ENCODE measurements at places on chromosomes 1 and 21.

DNA sequence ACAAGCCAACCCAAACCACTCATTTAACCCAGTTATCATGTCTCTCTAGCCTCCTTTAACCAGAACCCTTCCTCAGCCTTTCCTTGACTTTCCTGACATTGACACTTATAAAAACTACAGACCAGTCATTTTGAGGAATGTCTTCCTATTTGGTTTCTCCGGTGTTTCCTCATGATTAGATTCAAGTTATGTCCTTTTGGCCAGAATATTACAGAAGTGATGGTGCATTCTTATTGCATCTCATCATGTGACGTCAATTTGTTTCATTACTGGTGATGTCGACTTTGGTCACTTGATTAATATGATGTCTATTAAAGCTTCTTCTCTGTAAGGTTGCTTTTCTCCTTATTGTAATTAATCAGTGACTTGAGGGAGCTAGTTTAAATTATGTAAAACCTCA is 6.1 kb upstream of the RCSD1 start:
- DNase-seq = no peak

DNA sequence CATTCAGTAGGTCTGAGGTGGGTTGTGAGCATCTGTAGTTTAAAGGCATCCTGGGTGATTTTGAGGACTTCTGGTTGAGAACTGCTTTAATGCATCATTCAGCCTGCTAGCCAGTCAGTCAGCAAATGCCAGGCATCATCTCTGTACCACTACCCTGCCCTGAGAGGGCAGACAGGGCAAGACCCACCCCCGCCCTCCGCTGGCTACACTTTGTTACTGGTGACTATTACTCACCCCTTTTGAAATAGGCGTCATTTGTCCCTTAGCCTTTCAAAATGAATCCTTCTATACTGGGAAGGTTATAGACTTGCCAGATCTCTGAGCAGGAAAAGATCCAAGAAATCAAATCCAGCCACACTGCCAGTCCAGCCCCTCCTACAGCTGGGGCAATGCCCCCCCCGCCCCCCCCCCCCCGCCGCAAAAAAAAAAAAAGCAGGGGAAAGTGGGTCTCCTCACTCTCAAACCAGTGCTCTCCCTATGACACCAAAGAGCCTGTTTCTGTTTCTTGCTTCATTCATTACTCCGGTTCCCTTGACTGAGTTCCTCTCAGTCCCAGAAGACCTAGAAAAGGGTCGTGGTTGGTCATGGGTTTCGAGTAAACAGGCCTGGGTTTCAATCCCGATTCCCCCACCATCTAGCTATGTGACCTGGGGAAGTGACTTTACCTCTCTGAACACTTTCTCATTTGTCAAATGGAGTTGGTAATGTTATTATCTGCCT is 4.4 kb downstream of the SELENON start:
- no peak for DNase-seq

DNA sequence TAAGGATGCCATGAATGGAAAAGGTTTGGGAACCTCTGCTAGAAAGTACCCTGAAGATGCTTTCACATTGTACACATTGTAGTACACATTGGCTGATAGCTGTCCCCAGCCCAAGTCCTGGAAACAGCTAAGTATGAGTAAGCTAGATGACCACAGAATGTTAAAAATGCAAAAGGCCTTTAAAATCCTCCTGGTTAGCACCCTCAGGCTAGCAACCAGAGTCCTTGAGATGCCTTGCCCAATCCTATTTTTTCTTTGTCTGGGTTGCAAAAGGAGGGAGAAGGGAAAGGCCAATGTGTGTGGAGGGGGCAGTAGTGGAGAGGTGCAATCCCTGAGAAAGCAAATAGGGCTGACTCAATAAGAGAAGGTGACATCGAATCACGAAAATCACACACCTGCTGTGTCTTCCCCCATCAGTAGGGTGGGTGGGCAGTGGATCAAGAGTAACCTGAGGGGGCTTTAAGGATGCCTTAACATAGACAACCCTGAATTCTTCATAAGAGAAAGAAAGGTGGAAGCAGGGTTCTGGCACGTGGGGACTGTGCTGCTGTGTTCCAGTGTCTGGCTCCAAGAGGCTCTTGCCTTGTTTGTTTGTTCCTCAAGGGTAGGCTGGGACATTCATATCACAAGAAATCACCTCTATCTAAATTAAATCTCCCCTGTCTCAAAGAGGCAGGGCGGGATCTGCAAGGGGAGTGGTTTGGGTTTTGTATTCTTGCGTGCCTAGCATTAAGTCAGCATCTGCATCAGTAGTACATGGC is 266.2 kb upstream of the PLXNA2 start:
- DNase-seq = no peak

DNA sequence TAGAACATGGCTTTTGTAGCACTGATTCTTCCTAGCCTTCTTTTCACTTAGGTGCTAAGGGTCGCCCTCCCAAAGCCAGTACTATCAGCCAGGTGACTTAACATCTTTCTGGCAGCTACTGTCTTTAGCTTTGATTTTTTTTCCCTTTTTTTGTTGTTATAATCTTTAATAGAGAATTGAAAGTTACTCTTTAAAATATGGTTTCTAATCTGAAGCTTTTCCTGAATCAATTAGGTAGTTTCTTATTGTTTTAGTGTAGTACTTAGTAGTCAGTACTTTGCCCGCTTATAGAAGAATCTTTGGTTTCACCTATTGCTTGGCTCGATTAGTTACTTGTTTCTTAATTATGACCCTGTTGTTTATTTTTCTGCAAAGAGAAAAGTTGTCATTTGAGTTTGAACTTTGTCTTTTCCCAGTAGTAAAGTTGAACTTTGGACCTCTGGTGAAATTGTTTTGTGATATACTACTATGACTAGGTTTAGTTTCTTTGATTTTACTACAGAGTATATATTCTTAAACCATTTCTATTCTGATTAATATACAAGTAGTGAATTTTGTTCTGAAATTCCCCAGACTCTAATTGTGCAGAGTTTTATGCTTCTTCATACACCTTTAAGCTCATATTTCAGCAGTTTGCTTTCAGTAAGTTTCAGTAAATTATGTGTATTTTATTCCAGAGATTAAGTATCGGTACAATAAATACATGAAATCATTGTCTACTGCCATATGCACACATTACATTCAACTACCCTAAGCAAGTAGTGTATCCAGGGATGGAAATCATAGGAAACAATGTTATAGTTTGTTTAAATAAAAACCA is 3.9 kb downstream of the MAGI3 start:
- no peak for DNase-seq

GRCh38 chr1:68751723-68752122 is 254.8 kb upstream of the DEPDC1 start:
- no peak for DNase-seq

- no peak for DNase-seq
These were observed 6.9 kb upstream of the PTGFR start for GRCh38 chr1:78483903-78484302.

DNA sequence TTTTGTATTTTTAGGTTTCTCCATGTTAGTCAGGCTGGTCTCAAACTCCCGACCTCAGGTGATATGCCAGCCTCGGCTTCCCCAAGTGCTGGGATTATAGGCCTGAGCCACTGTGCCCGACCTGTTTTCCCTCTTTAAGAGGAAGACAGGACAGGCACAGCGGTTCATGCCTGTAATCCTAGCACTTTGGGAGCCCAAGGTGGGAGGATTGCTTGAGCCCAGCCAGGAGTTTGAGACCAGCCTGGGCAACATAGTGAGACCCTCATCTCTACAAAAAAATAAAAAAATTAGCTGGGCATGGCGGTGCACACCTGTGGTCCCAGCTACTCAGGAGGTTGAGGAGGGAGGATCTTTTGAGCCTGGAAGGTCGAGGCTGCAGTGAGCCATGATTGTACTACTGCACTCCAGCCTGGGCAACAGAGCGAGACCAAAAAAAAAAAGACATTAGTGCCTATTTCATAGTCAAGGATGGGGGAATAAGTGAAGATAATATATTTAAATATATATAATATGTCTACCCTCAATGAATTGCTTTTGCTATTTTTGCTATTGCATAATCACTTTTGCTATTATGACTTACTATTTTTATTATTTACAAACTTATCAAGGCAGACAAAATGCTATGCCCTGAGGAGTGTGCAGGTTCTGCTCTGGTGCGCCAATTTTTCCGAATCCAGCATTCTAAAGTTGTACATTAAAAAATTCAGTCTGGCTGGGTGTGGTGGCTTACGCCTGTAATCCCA is 17.7 kb downstream of the MARCKSL1 start:
- DNase-seq = no peak

GRCh38 chr1:59697150-59697800 is 117.5 kb upstream of the HOOK1 start:
- DNase-seq = no peak

- DNase-seq = peak; percentile 4
These were observed at the start of gene AGBL4 for GRCh38 chr1:50023292-50024159. Gene AGBL4, minus strand, starts transcription at chr1:50023954.

DNA sequence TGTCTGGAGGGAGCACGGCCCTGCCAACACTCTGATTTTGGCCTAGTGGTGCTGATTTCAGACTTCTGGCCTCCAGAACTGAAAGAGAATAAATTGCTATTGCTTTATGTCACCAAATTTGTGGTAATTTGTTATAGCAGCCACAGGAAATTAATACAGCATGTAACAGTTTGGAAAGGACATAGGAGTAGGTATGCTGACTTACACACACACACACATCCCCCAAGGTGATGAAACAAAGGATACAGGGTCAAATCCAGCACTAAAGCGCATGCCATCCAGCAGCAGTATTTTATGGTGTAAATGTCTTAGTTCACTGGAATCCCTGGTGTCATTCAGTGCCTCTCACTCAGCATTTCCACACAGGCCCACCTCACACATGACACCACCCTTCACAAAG is 72.2 kb upstream of the MAN1A2 start:
- no peak for DNase-seq

DNA sequence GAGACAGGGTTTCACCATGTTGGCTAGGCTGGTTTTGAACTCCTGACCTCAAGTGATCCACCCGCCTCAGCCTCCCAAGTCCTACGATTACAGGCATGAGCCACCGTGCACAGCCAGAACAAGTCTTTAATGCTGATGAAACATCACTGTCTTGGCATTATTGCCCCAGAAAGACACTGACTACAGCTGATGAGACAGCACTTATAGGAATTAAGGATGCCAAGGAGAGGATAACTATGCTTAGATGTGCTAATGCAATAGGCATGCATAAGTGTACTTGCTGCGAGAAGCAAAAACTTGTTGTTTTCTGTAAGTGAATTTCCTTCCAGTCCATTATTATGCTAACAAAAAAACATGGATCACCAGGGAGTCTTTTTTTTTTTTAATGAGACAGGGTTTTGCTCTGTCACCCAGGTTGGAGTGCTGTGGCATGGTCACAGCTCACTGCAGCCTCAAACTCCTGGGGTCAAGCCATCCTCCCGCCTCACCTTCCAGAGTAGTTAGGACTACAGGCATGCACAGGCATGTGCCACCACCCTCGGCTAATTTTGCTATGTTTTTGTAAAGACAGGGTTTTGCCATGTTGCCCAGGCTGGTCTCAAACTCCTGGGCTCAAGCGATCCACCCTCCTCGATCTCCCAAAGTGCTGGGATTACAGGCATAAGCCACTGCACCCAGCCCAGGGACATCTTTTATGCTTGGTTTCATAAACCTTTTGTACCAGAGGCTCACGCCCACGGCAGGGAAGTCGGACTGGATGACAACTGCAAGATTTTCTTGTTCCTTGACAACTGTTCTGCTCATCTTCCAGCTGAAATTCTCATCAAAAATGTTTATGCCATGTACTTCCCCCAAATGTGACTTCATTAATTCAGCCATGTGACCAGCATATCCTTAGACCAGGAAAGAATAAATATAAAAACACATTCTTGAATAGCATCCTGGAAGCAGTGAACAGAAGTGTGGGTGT is 23.1 kb downstream of the RHEX start:
- no peak for DNase-seq

DNA sequence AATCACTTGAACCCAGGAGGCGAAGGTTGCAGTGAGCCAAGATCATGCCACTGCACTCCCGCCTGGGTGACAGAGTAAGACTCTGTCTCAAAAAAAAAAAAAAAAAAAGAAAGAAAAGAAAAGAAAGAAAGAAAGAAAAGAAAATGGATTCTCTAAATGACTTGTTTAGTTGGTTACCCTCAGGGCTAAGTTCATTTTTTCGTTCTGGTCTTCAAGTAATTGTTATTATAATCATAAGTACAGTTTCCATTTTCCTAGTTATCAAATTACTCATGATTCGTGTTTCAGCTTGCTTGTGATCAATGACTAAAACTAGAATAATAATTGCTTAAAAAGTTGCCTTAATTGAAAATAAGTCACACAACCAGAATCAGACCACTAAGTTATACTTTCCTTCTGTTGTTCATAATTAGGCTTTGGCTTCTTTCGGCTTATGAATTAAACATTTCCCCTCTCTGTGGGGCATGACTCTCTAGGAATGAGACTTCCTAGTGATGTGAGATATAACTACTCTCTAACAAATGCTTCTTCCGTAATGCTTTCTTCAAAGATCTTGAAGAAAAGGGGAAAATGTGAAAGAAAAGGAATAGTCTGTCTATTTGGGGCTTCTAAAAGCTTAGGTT is 9.6 kb upstream of the RLF start:
- DNase-seq = no peak

DNA sequence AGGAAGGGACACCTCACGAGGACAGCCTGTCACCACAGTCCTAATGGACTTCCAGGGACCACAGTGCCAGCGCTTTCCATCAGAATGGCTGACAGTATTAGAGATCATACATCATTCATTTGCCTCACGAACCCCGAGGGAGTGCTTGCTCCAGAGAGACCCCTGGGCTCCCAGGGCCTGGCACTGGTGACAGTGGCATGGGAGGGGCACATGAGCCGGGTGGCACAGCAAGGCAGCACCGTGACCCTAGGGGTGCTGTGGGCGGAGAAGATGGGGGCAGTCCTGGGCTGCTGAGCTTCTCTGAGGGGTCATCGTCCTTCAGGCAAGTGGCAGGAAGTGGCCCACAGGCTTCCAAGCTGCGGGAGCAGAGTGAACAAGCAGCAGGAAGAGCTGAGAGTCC is 16.4 kb upstream of the TSPEAR start:
- no peak for DNase-seq

DNA sequence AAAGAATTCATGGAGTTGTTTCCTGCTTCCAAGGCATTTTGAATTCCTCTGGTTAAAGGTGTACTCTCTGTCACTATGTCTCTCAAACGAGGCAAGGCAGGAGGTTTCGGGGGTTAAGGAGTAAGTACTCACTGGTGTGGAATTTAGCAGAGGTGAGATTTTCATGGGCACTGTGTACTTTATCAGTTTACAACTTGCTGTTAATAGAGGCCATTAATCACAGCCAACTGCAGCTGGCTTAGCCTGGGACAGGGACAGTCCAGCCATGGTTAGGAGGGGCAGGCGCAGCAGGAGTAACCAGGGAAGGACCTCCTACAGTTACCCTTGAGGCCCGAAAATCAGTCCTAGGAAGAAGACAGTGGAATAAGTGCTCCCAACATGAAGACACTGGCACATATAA is 18.1 kb upstream of the TMEM9 start:
- DNase-seq = no peak

- DNase-seq = no peak
These were observed 90.1 kb downstream of the TENT5C start for GRCh38 chr1:117695796-117696490.
